ENCODE measurements at places on chromosomes 7 and 10.
A peak's percentile ranks its signal among the peaks of the same experiment; 100 is the strongest.

DNA sequence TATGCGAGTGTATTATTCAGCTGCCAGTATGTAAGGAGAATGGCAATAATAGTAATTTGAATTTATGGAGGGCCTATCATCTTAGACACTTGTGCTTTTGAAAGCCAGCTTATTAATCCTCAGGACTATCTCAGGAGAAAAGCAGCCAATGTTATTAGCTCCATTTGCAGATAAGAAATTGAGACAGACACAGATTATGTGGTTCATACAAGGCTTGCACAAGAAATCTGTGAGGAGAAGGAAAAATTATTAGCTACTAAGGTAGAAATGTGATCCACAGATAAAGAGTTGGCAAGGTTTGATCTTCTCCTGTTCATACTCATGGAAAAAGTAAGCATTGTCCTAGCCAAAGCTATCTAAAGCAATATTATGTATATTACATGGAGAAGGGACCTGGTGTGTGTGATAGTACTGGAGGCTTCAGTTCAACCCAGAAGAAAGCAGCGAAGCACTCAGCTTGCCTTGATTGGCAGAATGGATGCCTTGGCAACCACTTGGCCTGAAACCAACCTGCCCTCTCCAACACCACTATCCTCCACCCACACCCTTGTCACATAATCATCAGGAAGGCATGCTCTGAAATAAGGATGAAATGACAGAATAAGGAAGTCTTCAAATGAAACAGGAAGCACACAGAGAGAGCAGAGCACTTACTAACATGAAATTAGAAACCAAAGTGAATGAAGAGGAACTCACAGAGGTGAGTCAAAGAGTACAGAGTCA is 18.0 kb downstream of the MACC1 start:
- peak; percentile 79 for DNase-seq

- DNase-seq = no peak
Observed at GRCh38 chr7:99258501-99258900, 14.1 kb upstream of the MYH16 start.

- no peak for DNase-seq
Observed at GRCh38 chr7:121397822-121398221, 1.7 kb upstream of the FAM3C start.

DNA sequence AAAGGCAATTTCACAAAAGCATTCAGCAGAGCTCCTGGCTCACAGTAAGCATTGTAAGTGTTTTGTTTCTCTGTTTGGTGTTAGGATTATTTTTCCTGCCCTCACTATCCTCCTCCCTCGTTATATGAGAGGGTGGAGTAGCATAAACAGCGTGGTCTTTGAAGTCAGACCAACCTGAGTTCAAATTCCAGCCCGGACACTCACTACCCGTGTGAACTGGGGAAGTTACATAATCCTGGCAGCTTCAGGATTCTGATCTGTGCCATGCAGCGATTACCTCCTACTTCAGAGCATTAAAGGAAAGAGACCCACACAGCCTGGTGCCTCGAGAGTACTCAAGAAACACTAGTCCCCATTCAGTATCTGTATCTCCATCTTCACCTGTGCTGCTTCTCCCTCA is 386.5 kb downstream of the INHBA start:
- no peak for DNase-seq

GRCh38 chr7:35533902-35534301 is 161.0 kb downstream of the HERPUD2 start:
- no peak for DNase-seq

- DNase-seq = no peak
Observed at GRCh38 chr10:13685885-13686284, 99.1 kb downstream of the PRPF18 start.

- no peak for DNase-seq
Observed at GRCh38 chr7:98970805-98971204, 92.5 kb downstream of the TRRAP start.

Data from NCI-H1436 (cell line).